Epithelial cell of prostate (primary cell): ENCODE measurements at places on chromosomes 16 and 17.
A peak's percentile ranks its signal among the peaks of the same experiment; 100 is the strongest.

GRCh38 chr17:81294512-81295030 lies 536 bp downstream of the SLC38A10 start:
- no peak for DNase-seq

DNA sequence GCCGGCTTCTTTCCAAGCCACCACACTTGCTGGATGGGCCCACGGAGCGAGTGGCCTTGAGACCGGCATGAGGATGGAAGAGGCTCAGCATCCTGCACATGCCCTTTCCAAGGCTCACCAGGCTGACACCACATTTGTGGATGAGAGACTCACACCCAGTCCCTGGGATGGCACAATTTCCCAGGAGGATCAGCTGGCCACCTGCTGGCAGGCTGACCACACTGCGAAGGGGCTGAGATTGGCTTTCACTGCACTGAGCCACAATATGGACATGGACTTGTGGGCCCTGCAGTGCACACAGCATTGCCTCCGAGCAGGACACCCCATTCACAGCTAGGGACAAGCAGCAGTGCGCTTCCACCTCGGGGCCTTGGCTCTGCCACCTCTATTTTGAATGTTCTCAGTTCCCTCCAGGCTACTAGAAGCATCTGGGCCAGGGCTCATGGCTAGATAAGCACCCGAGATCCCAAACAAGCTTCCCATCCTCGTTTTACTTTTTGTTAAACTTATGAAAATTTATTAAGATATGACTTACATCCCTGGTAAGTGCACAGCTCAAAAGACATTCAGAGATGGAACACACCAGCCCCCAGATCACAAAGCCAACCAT lies 25.3 kb upstream of the KSR1 start:
- DNase-seq: no peak

- no peak for DNase-seq
Observed at GRCh38 chr17:42617956-42618431, 8.5 kb downstream of the TUBG1 start.

GRCh38 chr16:85916141-85916890 lies 17.4 kb downstream of the IRF8 start:
- DNase-seq: no peak

GRCh38 chr16:57773019-57773418 lies 29.3 kb downstream of the KIFC3 start:
- no peak for DNase-seq

GRCh38 chr17:77380395-77381184 lies 239.8 kb downstream of the SEC14L1 start:
- no peak for DNase-seq

- DNase-seq: no peak
Observed at GRCh38 chr16:22327446-22327775, 30.2 kb downstream of the POLR3E start.

- DNase-seq: no peak
Observed at GRCh38 chr16:72985995-72986394, 61.9 kb downstream of the ZFHX3 start.

GRCh38 chr17:41773190-41773588 lies 13.3 kb downstream of the JUP start:
- DNase-seq: peak; percentile 95

DNA sequence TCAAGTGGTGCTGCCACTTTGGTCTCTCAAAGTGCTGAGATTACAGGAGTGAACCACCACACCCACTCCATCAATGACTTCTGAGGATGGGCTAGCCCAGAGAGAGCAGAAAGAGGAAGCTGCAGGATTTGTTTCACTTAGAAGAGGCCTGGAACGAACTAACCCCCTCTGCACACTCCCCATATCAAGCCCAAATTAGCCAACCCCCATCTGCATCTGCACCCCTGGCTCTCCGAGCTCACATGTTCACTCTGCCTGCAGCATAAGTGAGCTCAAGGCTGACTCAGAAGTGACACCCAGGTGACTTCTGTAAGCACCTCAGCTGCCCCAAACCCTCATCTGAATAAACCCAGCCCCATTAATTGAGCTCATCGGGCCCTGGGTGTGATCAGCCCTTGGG lies 4.8 kb downstream of the SCNN1G start:
- no peak for DNase-seq

GRCh38 chr17:27315322-27315721 lies 21.4 kb downstream of the WSB1 start:
- no peak for DNase-seq

DNA sequence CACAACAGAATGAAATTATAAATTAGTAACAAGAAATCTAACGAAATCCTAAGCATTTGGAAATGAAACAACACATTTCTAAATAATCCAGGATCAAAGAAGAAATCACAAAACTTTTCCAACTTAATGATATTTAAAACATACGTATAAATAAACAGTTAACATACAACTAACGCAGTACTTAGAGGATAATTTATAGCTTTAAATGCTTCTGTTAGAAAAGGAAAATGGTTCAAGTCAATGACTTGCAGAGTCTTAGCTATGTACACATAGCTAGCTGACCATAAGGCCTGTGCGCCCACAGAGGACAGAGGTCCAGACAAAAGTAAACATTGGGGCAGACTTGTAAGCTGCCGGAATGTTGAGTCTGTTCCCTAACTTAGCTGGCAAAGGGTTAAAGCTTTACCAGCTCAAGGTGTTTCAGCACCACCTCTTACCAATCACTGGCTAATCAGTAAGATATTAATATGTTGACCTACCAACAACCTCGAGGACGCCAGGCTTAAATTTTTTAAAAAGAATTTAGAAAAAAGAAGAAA lies 84.6 kb downstream of the PARN start:
- DNase-seq: no peak

DNA sequence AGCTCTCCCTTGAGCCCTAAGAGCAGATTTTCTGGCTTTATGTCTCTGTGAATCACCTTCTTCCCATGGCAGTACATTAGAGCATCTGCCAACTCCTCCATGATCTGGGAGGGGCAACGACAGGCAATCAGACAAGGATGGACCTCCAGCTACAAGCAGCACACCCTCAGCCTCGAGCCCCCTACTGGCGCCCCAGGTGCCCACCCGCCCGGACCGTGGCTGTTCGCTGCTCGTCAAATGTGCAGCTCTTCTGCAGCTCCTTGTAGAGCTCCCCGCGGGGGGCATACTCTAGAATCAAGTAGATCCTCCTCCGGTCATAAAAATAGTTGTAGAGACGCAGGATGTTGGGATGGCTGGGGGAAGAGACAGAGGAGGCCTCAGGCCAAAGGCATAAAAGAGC lies 3.8 kb downstream of the AURKB start:
- DNase-seq: no peak

DNA sequence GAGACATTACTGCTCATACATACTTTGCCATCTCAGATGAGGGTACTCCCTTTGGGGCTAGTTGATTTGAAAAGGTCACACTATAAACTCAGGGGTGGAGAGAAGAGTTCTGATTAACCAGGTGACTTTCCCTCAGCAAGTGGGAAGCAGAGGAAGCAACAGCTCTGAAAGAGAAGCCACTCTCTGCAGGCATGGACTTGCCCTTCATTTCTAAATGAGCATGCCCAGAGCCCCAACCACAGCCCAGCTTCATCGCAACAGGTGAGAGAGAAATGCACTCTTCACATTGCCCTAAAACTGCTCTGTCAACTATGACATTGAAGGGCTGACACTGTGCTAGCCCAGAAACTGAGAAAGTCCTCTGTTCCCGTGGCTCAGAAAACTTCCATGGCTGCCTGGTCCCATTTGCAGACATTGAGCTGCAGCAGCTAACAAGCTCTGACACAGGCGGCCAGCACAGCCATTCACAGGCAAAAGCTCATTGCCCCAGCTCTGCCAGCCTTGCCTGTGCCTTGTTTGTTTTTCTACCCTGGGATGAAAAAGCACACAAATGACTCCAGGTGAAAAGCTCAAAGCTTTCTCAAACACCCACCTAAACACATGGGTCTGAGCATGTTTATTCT lies 419.8 kb upstream of the DYNLRB2 start:
- DNase-seq: no peak

DNA sequence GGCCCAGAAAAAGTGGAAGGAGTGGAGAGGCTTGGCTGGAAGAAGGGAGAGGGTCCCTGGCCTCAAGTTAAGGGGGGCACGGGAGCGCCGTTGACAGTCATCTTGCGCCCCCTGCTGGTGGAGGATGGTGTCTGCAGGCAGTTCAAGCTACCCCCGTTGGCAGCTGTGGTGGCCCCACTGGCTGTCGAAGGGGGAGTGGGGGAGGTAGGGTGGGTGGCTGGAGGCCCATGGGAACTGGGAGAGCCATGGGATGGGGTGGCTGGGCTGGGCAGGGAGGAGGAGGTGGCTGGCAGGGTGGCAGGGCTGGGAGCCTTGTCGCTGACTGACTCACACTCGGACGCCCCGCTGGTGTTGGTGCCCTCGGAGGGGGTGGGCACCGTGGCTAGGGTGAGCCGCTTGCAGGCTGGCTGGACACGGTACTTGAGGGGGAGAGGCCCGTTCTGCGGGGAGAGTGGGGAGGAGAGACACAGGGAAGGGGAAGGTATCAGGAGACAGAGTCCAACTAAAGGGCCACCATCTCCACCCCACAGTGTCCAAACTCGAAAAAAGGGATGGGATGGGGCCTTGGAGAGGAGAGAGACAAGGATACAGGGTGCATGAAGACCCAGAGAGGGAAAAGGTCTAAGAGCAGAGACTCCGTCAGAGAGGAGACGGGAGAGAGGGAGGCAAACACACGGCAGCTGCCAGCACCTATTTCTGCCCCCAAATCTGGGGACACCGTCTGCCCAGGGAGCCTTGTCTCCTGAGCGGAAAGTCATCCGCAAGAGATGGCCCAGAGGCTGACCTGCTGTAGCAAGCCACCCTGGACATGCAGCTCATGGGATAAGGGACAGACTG lies 5.2 kb downstream of the CISD3 start:
- no peak for DNase-seq

DNA sequence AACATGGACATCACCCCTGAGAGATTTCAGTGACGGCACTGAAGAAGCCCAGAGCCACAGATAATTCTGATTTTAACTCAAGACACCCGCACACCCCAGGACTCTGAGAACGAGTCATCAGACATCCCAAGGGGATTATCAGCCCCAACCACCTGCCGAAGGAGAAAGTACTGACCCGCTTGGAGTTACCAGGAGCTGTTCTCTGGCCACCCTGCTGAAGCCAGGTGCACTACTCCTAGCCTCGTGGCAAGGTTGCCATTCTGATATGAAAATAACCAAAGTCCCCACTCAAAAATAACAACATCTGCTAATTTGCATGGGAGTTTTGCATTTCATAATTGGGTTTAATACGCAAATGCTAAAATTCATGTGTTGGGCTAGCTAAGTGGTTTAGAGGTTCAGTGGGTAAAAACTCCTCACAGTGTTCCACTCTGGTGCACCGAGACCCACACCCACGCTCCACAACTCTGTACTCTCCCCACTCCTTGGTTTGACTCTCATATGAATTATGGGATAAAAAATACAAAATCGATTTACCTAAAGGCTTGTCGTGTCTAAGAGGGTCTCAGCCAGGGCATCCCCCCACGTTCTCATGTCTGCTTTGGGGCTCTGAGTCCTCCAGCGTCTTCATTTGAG lies 143.0 kb upstream of the NOL11 start:
- DNase-seq: no peak

DNA sequence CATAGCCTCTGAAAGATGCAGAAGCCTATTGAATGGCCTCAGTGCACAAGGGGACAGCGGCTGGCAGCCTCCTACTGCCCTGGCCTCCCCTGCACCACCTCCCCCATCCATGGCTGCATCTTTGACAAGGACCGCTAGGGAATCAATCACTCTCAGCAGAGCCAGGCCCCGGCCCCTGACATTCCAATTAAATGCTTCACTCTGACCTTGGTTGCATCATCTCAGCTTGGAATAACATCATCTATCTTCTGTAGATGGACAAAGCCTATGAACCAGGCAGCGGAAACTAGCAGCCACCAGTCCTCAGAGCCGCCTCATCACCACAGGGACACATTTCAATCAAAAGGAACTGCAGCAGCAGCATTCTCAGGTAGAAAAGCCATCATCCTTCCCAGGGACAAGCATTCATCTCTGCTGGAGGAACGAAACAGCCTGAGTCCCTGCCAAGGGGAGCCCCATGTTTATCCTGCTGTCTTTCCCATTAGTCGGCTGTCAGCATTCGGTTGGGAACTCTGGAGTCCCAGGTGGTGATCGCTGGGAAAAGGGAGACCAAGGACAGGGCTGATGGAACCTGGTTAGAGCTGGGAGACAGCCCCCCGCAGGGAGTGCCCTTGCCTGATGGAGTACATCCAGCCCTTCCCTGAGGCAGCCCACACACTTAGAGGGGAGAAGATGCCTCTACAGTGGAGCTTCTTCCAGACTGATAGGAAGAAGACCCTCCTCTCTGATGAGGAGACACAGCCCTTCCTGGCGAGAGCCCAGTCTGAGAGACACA lies 11.5 kb upstream of the TMEM132E start:
- DNase-seq: no peak
